ENCODE measurements at places on chromosomes 5 and 9.

GRCh38 chr9:74951107-74951720, 1.5 kb downstream of the C9orf40 start:
- DNase-seq, result no peak

GRCh38 chr9:128733256-128733655, 9.3 kb upstream of the ZDHHC12 start:
- no peak for DNase-seq

DNA sequence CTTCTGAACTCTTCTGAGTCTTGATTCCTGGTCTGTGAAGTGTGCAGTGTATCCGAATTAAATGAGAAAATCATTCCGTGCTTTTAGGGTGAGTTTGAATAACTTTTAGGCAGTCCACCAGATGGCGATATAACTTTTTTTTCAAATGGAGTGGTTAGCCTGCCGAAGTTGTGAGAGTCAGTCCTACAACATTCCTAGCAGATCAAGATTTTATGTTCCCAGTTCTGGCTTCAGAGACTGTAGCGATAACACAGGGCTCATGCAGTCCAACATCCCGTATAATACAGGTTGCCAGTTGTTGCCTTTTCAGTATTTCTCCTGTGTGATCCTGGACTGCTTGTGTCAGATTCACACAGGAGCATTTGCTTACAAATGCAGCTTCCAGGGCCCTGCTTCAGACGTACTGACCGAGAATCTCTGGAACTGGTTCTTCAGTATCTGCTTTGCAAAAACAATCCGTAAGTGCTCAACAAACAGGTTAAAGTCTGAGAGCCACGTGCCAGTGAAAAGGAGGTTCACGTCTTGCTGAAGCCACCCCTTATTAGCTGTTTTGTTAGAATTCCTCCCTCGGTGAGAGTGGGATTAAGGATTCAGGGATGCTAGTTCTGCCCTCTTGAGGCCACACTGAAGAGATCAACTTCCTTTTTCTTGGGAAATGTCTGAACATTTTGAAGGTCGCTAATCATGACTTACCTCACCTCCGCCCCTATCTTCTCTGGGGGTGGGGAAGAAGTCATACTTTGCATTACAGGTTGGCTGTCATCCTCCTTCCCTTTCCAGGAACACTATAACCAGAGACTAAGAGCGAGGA, 22.8 kb downstream of the SMIM3 start:
- no peak for DNase-seq

DNA sequence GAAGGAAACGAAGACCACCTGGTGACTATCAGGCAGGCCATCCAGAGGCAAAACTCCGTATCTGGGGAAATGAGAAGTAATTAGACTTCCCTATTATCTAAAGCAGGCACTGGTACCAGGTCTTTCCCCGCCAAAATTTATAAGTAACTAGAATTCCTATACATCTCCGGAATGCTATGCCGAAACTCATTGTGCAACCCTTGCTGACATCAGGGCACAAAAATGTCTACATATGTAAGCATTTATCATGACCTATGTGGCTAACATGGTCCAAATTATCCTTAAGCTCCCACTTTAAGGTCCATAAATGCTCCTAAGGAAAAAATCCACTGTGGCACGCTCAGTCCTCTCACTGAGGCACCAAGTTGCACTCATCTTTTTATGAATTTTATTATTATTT, 17.8 kb downstream of the ACTL7B start:
- no peak for DNase-seq

GRCh38 chr9:107784235-107784958, 294.8 kb upstream of the KLF4 start:
- no peak for DNase-seq

- no peak for DNase-seq
Observed at GRCh38 chr9:15277400-15278090, 29.5 kb downstream of the TTC39B start.
